ENCODE measurements at places on chromosomes 16 and 17.

DNA sequence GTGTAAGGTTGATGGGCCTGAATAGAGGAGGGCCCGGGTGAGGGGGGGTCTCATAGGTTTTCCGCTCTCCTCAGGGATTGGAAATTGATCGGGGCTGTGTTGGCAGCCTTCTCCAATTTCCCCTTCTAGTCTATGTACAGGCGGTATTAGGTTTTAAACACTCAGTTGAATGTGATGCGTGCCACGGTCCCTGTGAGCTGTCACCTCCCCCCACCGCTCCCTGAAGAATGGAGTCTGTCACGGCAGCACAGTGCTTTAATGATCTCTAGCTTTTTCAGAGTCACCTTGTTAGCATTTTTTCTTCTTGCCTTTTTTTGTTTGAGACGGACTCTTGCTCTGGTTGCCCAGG lies 800 bp downstream of the COX4I1 start:
- DNase-seq = no peak

DNA sequence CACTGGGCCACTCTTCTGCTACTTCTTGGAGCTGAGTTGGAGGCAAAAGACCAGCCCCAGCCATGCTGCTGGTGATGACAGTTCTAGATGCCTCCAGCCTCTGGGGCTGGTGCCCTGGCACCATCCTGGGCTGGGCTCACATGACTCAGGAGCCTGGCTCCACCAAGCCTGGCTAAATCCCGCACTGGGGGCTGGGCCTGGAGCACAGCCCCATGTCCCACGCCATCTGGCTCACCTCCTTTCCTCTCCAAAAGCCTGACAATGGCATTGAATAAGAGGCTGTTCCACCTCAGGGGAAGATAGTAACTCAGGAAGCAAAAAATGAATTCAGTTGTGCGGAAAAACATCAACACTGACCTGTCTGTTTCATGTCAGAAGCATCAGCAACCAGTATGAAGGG lies 45.1 kb upstream of the MTSS2 start:
- DNase-seq = no peak

DNA sequence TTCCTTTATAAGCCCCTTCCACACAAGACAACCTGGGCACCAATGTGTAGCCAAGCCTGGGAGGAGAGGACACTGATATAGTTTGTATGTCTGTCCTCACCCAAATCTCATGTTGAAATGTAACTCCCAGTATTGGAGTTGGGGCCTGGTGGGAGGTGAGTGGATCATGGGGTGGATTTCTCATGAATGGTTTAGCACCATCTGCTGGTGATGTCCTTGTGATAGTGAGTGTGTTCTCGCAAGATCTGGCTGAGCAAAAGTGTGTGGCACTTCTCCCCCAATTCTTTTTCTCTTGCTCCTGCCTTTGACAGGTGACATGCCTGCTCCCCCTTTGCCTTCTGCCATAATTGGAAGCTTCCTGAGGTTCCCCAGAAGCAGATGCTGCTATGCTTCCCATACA lies 135.8 kb downstream of the USP31 start:
- DNase-seq = no peak

- DNase-seq = no peak
Measured at GRCh38 chr16:86065711-86066110, 166.7 kb downstream of the IRF8 start.

DNA sequence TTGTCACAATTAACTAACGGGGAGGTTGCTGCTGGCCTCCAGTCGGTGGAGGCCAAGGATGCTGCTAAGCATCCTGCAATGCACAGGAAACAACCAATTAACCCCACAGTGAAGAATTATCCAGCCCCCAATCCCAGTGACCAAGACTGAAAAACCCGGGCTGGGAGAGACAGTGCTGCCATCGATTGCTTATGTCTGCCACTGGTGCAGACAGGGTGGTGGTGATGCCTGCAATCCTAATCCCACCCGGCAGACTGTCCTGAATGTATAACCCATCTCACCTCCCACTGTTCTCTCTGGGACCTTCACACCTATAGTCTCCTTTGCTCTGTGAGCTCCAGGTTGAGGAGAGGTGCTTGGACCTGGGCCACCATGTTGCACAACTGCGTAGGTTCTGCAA lies 42.3 kb upstream of the KLHDC4 start:
- no peak for DNase-seq

DNA sequence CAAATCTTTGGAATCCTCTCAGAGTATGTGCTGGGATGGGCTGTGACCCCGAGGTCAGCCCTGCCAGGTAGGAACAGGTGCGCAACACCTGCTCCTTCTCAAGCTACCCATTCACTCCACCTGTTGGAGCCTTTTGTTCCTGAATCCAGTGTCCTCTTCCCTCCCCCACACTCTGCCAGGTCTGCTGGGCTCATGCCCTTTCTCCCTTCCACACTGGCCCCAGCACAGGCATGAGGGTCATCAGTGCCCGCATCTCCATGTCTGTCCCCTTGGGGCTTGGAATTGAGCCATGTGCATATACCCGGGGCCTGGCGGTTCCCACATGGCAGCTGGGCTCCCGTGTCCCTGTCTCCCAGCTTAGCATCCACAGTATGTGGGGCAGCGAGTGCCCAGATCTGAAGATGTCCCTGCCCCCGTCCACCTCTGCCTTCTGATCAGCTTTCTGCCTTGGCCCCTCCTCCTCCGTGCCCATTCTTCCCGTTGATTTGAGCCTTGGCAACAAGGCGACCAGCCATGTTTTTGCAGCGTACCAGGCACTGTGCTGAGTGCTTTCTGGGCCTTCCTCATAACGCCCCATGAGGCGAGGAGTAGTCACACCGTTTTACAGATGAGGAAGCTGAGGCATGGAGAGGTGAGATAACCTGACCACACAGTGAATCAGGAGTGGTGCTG lies 102.2 kb downstream of the RAP1GAP2 start:
- DNase-seq = no peak
